Naive thymus-derived CD4-positive, alpha-beta T cell (primary cell): ENCODE measurements at places on chromosomes 13 and 19. TPM values are rescaled to one million over a fixed set of nuclear protein-coding genes. Genes with fewer than 3 reads are reported as not detected.

Gene CBY2
- total RNA-seq, result not detected

GRCh38 chr19:16590876-16591802, 18.9 kb upstream of the SLC35E1 start:
- H3K36me3 ChIP-seq, result no peaks in the 10 kb centered on the region
- H3K27ac ChIP-seq, result no peak overlapping the region
- no peak for DNase-seq

DNA sequence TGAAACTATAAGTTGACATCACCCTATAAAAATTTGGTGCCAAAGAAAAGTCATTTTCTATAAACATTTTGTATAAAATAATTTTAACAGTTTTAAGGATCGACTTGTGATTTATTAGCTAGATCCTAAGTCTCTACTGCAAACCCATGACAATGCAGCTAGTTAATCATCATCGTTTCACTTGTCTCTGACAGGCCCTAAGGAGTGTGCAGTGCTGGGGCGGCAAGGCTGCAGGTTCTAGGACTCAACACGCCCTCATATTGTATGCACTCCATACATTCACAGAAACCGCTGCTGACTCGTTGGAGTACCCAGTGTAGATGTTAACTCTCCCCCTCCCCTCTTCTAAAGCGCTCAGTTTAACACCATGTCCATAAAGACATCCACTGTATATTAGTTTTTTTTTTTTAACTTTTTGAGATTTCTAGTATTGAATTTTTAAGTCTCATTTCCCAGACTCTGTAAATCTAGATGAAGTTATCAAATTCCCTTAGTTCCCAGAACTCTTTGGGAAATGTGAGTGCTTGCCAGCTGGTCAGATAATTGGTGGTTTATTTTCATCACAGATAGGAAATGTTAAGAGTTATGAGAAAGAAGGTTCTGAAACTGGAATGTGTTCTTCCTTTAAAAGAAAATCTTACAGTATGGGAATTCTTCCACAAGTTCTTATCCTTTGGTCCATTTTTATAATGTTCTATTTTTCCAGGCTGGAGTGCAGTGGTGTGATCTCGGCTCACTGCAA, 162.8 kb upstream of the RNF113B start:
- H3K4me3 ChIP-seq, result no peak overlapping the region
- no peaks in the 10 kb centered on the region for H3K36me3 ChIP-seq
- no peak overlapping the region for H3K27ac ChIP-seq
- DNase-seq, result no peak
- H3K4me1 ChIP-seq, result no peaks in the 10 kb centered on the region

DNA sequence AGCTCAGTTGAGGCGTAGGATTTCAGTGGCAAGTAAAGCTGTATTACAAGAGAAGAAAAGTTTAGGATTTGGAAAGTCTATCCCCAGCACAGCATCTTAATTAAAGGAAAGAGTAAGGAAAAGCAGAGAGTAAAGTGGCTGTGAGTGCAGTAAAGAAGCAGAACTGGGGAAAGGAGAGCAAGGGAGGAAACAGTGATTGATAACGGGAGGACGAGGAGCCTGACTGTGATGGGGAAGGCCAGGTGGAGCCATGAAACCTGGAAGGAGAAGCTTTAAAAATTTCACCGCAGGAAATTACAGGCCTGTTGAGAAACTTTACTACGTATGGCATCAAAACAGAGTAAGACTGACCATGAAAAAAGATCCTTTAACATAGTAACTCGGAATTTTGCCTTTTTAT, 175.6 kb downstream of the SHISA2 start:
- no peak overlapping the region for H3K4me3 ChIP-seq
- peak overlapping the region; percentile 55 for H3K27ac ChIP-seq
- H3K36me3 ChIP-seq, result no peaks in the 10 kb centered on the region
- H3K27me3 ChIP-seq, result no peaks in the 10 kb centered on the region
- peaks cover 53% of the 10 kb centered on the region for H3K4me1 ChIP-seq

DNA sequence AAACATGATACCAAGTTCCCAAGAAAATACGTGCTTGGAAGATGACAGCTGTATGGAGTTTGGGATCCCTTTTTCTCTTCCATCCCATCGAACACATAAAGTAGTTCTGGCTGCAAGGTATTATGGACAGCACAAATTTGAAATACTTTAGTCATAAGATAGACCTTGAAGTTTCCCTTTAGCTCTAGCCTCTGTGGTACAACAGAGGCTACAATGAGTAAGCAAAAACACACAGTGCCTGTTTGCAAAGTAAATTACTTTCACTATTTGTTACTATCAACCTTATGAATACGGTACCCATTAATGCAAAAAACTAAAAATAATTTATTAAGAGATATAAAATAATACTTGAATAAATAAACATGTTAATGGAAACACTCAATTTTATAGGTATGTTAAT, 21.0 kb upstream of the LRCH1 start:
- no peaks in the 10 kb centered on the region for H3K27me3 ChIP-seq
- no peak for DNase-seq
- H3K36me3 ChIP-seq, result no peaks in the 10 kb centered on the region

DNA sequence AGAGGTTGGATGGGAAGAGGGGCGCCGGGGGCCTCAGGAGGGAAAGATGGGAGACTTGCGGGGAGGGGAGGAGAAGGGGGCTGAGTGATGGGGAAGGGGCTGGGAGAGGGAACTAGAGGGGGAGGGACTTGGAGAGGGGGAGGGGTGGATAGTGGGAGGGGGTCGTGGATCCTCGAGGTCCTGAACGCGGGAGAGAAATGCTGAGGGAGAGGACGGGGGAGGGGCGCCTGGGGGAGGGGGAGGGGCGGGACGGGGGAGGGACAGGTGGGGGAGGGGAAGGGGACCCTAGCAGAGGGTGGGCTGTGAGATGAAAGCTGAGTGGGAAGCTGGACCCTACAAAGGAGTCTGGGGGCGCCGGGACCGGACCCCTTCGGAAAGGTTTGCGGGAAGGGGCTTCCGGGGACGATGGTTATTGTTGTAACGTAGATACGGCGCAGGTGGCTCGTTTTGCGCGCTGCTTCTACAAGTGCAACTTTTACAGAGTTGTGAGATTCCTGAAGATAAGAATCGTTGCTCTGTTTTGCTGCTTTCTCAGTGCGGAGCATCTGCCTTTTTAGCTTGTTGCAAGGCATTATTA, 418 bp downstream of the ZNF444 start:
- peak; percentile 46 for DNase-seq
- H3K4me3 ChIP-seq, result peak overlapping the region; percentile 60
- H3K4me1 ChIP-seq, result peaks cover 4% of the 10 kb centered on the region
- no peaks in the 10 kb centered on the region for H3K36me3 ChIP-seq
- peak overlapping the region; percentile 85 for H3K27ac ChIP-seq
